ENCODE measurements at places on chromosomes 16 and 17. TPM values are rescaled to one million over a fixed set of nuclear protein-coding genes. Genes with fewer than 3 reads are reported as not detected.

TERB1 gene
- total RNA-seq, result not detected

GRCh38 chr16:177394-177822 lies 928 bp downstream of the HBA1 start:
- DNase-seq, result no peak
- no peaks in the 10 kb centered on the region for H3K36me3 ChIP-seq
- no peak overlapping the region for H3K27ac ChIP-seq
- peaks cover 28% of the 10 kb centered on the region for H3K4me1 ChIP-seq
- H3K27me3 ChIP-seq, result peaks cover 18% of the 10 kb centered on the region

DNA sequence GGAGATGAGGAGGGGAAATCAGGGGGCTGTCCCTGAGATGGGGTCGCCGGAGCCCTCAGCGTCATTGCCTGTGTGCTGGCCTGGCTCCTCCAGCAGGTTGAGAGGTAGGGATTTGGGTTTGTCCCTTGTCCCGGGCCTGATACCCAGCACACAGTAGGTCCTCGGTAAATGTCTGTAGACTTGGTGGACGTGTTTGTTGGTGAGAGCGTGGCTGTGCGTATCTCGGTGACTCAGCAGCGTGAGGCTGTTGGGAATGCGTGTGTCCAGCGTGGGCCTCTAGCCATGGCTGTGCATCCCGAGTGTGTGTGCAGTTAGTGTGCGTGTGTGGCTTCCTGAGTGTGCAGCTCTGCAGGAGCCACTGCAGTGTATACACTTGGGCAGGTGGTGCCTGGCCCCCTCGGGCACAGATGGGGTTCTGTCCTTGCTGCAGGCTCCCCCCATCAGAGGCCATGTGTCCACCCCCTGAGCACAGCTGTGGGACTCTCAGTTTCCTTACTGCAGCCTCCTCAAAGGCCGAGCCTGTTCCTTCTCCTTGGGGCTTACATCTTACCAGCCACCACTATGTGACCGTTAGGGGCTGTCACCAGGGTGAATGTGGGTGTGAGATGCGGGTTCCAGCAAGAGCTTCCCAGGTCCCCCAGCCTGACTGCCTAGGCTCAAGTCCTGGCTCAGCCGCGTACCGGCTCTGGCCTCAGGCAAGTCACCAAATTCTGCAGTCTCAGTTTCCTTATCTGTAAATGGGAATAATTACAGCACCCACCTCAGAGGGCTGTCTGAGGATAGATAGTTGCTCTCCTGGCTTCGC lies 5.7 kb downstream of the NECAB2 start:
- no peak overlapping the region for H3K27ac ChIP-seq
- no peak for DNase-seq
- H3K4me3 ChIP-seq, result no peak overlapping the region
- H3K4me1 ChIP-seq, result peaks cover 17% of the 10 kb centered on the region

RND2 gene
- total RNA-seq, result 0.11 TPM

NRN1L gene
- total RNA-seq, result not detected

GRCh38 chr16:19967561-19967960 lies 82.9 kb upstream of the GPRC5B start:
- no peaks in the 10 kb centered on the region for H3K36me3 ChIP-seq
- H3K4me1 ChIP-seq, result no peaks in the 10 kb centered on the region
- no peak overlapping the region for H3K27ac ChIP-seq
- no peak overlapping the region for H3K4me3 ChIP-seq

ZNF768 gene
- total RNA-seq, result 34.4 TPM

- no peak overlapping the region for H3K27ac ChIP-seq
- DNase-seq, result no peak
- no peak overlapping the region for H3K4me3 ChIP-seq
- no peaks in the 10 kb centered on the region for H3K27me3 ChIP-seq
- H3K36me3 ChIP-seq, result peaks cover 41% of the 10 kb centered on the region
- H3K4me1 ChIP-seq, result peaks cover 33% of the 10 kb centered on the region
These were observed 986 bp downstream of the SEBOX start for GRCh38 chr17:28363776-28364650.

TMEM92 gene
- not detected for total RNA-seq

DNA sequence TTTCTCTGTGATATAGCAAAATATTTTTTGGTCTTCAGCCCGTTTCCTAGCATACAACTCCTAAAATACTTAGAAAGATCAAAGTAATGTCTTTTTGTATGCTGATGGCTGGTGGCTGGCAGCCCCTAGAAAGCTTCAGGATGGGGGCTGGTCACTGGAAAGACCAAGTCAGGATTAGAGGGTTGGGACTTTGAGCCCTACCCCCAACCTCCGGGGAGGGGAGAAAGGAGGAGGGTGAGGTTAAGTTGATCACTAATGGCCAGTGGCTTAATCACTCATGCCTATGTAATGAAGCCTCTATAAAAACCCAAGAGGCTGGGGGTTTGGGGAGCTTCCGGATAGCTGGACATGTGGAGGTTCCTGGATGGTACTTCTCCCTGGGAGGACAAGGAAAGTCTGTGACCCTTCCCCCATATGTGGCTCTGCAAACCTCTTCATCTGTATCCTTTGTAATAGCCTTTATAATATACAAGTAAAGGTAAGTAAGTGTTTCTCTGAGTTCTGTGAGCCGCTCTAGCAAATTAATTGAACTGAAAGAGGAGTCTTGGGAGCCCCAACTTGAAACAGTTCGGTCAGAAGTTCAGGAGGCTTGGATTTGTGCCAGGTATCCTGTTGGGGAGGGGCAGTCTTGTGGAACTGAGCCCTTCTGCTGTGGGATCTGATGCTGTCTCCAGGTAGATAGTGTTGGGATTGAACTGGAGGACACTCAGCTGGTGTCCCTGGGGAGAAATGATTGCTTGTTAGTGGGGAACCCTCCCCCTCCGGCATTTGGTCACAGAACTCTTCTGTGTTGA lies 3.5 kb downstream of the SLC7A6 start:
- DNase-seq, result peak; percentile 61
- peaks cover 84% of the 10 kb centered on the region for H3K4me1 ChIP-seq
- H3K36me3 ChIP-seq, result peaks cover 13% of the 10 kb centered on the region

DNA sequence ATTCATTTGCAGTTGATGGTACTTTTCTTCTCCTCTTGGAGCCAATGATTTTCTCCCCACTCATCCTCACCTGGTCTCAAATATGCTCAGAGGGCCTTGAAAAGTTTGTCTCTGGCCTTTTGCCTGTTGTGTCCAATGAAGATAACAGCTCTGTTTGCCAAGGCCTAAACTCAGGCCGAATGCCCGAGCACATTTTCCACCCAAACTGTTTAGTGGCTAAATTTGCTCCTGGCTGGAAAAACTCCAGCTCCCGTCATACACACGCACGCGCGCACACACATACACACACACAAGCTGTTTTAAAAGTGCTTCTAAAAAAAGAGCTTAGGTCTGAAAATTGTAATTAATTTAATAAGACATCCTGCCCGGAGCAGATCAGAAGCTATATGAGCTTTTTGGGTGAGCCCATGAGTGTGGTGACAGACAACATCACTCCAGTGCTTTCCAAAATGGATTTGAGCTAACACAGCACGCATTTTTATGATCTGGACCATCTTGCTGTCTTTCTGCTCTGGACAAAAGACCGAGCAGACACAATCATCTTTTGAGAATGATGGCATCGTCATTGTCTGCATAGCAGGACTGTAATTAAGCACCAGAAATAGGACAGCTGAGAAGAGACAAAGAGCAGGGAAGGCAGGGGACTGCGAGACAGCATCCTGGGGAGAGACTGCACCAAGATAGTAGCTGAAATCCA lies 48.9 kb downstream of the IRX6 start:
- H3K4me1 ChIP-seq, result peaks cover 5% of the 10 kb centered on the region
- DNase-seq, result no peak
- no peaks in the 10 kb centered on the region for H3K36me3 ChIP-seq
- H3K27ac ChIP-seq, result no peak overlapping the region
- no peaks in the 10 kb centered on the region for H3K27me3 ChIP-seq

MAP2K4 gene
- 35.6 TPM for total RNA-seq

TBC1D3K gene
- total RNA-seq, result not detected

DNA sequence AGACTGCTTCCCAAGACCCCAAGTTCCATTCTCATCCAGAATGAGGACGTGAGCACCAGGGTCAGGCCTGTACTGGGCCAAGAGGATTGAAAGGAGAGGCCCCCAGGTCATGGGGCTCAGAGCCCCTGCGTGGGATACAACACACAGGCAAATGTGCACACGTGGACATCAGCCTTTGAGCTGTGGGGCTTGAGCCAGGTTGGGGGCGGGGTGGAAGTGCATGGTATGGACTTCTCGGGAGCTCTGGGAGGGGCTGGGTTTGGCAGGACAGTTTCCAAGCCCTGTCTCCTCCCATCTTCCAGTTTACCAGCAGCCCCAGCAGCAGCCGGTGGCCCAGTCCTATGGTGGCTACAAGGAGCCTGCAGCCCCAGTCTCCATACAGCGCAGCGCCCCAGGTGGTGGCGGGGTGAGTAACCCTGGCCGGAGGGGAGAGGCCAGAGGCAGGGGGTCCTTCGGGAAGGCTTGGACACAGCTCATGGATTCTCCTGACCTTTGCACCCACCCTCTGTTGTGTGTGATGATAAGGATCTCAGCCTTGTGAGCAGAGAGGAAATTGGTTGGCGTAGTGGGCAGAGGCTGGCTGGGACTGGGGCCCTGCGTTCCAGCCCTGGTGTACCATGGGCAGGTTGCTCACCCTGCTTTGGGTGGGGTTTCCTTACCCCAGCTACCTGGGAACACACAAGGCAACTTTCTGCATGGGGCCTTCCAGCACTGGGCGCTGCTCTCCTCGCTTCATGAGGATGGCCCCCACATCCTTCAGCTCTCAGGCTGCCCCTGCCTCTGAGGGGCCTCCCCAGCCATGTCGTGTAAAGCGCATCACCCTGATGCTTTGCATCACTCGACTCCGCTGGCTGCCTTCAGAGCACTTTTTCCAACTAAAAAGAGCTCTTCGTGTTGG lies 10.4 kb upstream of the LASP1NB start:
- H3K4me1 ChIP-seq, result peaks cover 44% of the 10 kb centered on the region
- peaks cover 76% of the 10 kb centered on the region for H3K36me3 ChIP-seq
- peak overlapping the region; percentile 13 for H3K4me3 ChIP-seq
- peak; percentile 93 for DNase-seq

DNA sequence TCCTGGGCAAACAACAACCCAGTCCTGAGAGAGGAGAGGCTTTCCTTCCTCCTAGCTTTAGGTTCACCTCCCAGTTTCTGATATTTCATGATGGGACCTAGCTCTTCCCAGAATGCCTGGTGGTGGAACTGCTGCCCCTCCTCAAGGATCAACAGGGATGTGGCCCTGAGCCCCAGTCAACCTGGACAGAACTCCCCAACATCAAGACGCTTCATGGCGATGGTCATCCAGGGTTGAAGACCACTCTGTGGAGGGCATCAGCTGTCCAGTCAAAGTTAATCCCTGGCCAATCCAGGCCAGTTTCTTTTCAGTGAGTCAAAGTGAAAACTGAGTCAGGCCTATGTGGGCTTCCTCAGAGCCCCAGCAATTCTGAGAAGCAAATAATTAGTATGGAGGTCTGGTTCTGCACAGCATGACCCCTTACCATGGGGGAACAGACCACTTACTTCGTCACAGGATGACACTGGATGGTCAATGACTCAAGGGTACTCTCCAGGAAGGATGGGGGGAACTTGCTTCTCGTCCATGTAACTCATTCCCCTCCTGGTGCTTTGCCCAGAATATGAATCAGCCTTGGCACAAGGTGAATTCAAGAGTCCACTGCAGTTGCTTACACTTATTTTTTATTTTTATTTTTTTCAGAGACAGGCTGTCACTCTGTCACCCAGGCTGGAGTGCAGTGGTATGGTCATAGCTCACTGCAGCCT lies 14.7 kb upstream of the XYLT2 start:
- H3K4me3 ChIP-seq, result no peak overlapping the region
- H3K27me3 ChIP-seq, result peaks cover 4% of the 10 kb centered on the region
- H3K27ac ChIP-seq, result no peak overlapping the region
- H3K36me3 ChIP-seq, result no peaks in the 10 kb centered on the region
- no peak for DNase-seq

DNA sequence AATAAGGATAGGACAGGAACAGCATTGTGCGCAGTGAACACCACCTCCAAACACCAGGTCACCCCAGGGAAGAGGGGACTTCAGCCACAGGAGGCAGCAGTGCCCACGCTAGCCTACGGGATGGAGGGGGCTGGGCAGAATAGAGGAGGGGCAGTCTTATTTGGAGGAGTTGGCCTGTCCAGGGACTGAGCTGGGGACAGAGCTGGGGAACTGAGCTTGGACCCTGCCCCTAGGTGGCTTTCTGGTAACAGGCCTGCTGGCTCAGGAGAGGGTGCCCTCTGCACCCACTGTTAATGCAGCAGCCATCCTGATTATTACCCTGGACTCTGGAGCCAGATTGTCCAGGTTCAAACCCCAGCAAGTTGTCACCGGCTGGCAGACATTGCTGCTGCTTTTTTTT lies 9.3 kb downstream of the CCDC102A start:
- H3K27me3 ChIP-seq, result no peaks in the 10 kb centered on the region
- peaks cover 38% of the 10 kb centered on the region for H3K4me1 ChIP-seq
- H3K36me3 ChIP-seq, result no peaks in the 10 kb centered on the region

DNA sequence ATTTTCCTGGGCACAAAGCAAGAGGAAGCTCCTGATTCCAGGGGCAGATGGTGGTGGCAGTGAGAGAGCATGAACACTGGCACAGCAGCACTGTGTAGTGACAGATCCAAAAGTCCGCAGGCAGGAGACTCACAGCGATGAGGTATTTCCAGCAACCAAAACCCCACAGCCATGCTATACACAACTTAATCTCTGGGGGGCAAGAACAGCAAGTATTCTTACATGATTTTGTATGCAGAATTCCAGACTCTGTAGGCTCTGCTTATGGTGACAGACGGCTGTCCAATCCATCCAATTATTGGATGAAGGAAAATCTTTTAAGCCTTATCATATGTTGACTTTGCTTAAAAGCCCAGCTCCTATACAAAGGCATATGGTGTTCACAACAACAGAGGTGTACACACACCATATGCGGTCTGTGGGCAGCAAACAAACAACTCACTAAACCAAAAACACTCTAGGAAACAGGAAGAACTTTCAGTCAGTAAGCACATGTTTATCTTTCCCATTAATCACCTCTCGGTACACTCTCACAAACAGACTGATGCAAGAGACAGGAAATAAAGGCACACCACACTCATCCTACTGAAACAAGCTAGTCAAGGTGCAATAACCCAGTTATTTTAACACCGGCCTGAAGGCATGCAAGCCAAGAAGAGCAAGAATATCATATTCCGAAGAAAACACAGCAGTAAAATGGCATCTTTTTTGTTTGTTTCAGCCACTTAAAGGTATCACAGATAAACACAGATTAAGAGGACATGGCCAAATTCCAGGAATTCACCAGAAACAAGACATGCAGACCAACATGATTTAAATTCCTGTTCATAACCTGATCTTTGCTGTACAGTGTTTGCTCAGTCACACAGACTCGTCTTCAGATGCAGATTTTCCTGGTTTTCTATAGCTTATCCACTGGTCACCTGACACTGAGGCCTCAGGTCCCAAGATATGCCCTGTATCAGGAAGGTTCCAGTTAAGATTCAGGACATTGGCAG lies 47.8 kb downstream of the ERN1 start:
- H3K27me3 ChIP-seq, result no peaks in the 10 kb centered on the region
- peak overlapping the region; percentile 25 for H3K4me3 ChIP-seq
- DNase-seq, result peak; percentile 93
- H3K27ac ChIP-seq, result peak overlapping the region; percentile 84

Measured in HepG2 (cell line).